ENCODE measurements at places on chromosomes 7 and 10.

GRCh38 chr7:141370650-141371049, 180.6 kb upstream of the AGK start:
- DNase-seq = no peak

- DNase-seq = no peak
Observed at GRCh38 chr10:93849593-93849992, 44.2 kb upstream of the SLC35G1 start.

- peak; percentile 45 for DNase-seq
Observed at GRCh38 chr10:80492848-80493521, 38.9 kb downstream of the TSPAN14 start.

DNA sequence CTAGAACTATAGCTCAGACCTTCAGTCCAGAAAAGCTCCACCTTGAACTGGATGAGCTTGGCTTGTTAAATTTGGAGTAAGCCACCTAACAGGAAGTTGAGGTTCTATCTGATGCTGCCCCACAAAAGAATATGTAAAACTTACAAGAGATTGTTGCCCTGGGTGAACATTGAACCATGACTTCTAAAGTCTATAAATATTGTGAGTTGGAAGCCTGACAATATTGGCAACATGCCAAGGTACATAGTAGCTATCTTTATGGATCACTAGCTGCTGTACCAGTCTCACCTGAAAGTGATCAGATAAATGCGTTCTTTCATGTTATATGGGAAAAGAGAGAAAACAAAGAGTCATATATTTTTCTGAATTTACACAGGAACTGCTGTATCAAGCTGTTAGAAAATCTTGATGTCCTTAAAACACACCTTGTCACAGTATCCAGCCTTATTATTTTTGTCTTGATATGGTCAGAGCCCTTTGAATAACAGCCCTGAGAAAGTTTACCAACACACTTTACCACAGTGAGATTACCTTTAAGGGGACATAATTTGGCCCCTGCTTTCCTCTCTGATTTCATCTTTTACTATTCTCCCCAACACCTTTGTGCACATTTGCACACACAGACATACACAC, 92.0 kb downstream of the LSMEM1 start:
- no peak for DNase-seq

DNA sequence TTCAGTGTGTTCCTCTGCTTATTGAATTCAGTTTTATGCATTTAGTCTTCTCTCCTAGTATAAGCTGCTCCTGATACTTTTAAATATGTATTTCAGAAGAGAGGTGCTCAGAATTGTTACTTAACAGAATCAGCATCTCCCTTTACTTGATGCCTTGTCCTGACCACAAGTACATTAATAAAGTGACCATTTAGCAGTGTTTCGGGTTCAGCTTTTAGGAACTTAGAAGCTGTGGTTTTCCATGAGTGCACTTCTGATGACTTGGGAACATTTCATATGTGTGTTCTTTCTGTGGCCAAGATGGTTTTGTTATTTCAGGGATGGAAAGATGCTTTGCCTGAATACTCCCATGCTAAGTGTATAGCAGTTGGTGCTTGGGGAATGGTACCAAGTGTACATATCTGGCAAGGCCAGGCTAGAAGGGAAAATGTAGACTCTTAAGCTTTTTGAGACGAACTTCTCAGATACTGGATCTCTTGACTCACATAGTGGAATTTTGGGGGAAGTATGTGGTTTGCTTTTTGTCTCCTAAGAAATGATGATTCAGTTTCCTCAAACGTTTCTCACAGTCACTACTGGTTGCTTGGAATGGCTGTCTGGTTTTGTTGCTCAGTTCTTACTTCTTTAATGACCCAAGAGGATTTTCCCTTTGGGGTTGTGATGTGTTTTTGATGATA, 17.2 kb downstream of the SGPL1 start:
- peak; percentile 90 for DNase-seq

- DNase-seq = no peak
Observed at GRCh38 chr10:52653263-52653909, 119.2 kb downstream of the MBL2 start.

GRCh38 chr10:124612611-124613498, 131.3 kb downstream of the FAM53B start:
- DNase-seq = no peak

- DNase-seq = peak; percentile 41
Observed at GRCh38 chr7:2313450-2314208, 612 bp downstream of the SNX8 start.

- DNase-seq = no peak
Observed at GRCh38 chr7:79211724-79212123, 241.7 kb downstream of the MAGI2 start.

- peak; percentile 54 for DNase-seq
Observed at GRCh38 chr7:139696552-139696951, 81.2 kb downstream of the HIPK2 start.

DNA sequence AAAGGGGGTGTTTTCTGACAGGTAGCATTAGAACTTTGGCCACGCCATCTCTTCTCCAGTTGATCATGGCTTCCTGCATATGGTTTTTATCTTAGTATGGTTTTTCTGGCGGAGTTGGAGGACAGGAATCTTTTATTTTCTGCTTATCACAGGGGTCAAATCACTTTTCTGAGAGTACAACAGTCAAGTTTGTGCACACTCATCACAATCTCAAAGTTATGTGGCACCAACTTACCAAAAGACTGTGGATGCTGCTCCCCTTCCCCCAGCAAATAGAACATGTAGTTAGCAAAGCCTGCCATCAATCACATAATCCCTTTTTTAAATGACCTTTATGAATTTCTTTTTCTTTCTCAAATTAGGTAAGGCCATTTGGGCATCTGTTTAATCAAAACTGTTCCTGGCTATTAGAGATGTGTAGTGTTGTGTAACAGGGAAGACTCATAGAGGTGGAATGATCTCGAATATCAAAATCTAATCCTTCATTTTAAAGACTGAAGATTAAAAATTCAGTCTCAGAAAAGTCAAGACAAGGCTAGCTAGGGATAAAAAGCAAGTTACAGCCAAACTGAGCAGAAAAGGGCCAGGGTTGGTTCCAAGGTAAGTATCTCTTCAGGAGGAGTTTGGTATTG, 3.8 kb upstream of the CH25H start:
- no peak for DNase-seq

DNA sequence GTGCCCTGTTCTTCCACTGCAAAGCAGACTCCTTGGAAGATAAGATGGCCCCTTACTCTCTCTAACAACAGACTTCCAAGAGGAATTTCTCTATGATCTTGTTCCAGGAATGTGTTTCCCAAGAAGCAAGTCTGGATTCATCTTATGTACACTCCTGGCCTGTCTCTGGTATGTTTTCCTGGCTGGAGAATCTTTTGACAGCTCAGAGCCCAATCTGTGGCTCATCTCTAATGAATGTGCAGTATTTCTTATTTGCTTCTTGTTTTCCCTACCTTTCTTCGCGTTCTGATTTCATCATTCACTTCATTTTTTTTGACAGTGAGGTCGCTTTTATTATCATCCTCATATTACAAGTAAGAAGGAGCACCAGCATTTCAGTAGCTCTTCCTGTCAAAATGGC, 53.0 kb upstream of the PITRM1 start:
- DNase-seq = no peak

GRCh38 chr10:72061491-72061890, 26.9 kb downstream of the SPOCK2 start:
- no peak for DNase-seq

DNA sequence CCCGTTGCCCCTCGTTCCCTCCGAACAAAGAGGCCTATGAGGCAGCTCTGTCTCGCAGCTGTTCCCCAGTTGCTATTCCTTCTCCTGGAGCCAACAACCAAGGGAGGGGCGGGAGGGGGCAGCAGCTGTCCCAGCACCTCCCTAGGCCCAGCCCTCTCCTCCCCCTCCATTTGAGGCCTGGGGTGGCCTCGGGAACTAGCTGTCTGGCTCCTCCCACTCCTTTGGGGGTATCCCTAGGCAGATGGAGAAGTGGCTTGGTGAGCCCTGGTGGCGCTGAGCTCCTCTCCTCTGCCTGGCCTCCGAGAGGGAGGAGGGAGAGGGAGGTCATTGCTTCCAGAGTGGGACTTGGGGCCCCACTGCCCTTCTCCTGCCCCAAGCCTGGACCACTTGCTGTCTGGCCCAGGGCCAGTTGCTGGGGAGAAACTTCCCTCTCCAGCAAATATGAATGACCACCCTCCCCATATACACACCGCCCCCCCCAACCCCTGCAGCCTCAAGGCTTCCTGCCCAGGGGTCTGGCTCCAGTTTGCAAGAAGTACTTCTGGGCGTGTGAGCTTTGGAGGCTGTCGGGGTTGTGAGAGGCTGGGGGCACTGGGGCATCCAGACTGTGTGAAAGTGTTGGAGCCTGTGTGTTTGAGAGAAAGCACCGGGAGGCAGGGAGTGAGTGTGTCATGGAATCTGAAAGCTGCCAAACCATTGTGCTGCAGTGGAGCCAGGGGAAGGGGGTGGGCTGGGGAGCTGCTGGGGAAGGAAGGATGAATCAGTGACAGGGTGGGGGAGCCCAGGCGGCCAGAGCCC, 3.1 kb downstream of the FLNC start:
- DNase-seq = peak; percentile 41

DNA sequence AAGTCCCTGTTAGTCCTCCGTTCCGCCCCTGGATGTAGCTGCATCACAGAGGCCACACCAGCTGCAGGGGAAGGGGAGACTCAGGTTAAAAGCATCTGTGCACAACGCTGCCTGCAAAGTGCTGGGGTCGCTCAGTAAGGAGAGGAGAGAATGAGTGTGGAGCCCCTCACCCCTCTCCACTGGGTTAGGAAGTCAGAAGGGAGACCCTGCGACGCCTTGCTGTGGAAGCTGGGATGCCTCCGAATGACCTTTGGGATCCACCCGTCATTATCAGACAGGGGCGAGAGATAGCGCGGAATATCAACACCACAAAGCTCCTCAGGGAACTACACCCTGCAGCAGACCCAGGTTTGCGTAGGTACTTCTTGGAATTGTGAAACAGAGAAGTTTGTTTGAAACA, 167.7 kb upstream of the SHH start:
- DNase-seq = no peak

Data from inflammatory macrophage treated with lipopolysaccharide for 1 hour (primary cell).